ENCODE measurements at places on chromosomes 3 and 15.

DNA sequence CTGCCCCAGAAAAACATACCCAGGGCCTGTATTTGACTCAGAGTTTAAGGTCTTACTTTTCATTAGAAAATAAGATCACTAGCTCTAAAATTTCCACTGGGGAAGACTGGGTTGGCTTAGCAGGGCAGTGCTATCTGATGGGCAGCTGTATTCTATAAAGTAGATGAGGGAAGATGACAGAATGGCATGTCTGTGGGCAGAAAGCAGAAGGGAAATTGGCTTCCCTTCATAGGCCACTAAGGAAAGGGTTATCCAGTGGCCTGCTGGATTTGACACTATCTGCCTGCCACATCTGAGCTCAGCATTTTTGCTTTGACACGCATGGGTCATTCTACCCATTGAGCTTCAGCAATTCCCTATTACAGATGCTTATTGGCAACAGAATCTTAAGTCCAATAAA, 461.3 kb upstream of the RASGRP1 start:
- no peak for DNase-seq

- DNase-seq = no peak
Observed at GRCh38 chr3:113597596-113598354, 65.4 kb downstream of the SIDT1 start.

DNA sequence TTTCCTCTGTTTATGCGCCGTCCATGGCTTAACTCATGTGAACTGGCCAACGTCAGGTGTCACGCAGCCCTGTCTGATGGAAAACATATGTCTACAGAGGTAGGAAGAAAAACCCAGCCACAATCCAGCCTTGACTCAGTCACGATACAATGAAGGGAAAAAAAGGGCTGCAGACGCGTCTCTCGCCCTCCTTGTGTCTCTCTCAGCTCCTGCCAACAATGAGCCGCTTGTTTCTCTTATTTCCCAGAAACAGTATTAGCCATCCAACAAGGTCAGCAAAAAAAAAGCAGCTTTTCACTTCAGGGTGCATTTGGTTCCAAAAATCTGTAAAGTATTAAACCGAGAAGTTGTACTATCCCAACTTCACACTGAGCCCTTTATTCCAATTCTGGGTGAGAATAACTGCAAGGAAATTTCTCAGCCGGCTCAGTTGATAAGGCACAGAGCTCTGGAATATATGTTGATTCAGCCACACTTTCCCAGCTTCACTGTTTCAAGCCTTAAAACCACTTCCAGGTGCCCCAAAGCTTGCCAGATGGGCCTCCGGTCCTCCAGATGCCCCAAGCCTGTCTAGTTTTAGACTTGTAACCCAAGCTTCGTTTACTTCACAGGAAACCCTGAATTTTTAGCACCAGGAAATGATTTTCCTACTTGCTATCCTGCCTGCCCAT, 79.4 kb downstream of the TM4SF4 start:
- DNase-seq = peak; percentile 79

- DNase-seq = no peak
Observed at GRCh38 chr15:32778391-32779176, 60.8 kb downstream of the GREM1 start.

- DNase-seq = no peak
Observed at GRCh38 chr3:174495928-174496327, 363.2 kb upstream of the NAALADL2 start.

GRCh38 chr15:61983081-61983480, 77.2 kb downstream of the VPS13C start:
- DNase-seq = no peak

DNA sequence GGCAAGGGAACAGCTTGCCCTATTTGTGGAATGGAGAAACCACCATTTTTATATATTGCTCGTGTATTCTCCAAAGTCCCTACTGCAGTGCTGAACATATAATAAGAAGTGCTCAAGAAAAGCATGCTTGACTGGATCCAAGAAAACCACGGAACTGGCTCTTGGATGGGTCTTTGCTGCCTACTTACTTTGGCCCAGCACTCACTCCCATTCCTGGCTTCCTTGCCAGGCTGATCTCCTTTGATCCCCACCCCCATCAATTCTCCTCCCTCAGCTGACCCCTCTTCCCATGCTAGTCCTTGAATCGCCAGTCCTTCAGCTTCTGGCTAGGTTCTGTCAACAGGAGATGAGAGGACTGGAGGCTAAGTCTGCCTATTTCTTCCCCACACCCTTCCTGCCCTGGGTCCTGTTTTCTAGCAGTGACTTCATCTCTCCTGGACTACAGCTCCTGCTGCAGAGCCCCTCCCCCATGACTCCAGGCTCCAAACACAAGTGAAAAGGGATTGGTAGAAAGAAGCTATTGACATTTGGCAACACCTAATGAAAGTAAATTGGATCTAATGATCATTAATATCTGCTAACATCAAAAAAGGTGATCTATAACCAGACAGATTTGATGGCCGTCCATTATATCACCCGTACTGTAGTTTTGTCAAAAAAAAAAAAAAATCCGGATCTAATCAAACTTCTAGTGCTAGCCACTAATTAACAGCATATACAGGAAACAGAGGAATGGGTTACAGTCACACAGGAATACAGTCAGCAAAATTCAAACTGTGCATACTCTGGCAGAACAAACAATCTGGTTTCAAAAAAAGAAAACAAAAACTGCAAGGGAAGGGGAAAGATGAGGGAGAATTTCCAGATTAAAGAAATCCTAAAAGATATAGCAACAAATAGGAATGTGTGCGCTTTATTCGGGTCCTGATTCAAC, 7.8 kb downstream of the FAM240A start:
- no peak for DNase-seq

Measured in skeletal muscle cell (primary cell).